ENCODE measurements at places on chromosomes 7 and 10.

DNA sequence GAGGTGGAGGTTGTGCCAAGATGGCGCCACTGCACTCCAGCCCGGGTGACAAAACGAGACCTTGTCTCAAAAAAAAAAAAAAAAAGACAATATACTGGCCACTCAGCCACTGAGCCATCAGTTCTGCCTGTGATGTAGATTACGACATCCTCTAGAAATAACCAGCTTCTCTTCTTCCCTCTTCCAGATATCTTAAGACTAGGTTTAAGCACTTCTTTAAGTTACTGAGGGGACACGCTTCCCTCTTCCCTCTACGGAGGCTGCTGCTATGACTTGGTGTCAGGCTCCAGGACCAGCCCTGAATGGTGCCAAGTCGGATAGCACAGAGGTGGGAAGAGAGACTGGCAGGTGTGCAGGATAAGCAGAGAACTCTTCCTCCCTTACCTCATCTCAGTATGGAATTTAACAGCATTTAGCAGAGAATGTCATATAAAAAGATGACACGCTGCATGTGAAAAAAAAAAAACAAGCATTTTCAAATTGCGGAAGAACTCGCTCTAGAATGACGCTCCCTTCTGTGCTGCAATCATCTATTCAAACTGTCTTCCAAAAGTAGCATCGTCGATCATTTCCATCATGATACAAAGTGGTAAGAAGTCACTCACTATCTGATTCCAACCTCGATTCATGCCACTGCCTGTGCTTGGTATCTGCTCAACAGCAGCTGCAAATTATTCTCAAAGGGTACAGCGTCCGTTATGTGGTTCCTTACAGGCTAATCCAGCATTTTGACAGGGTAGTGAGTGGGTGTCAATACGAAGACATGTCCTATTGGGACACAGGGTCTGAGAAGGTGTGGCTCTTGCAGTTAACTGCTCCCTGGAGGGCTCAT is 13.8 kb downstream of the DAGLB start:
- no peaks in the 10 kb centered on the region for H3K27me3 ChIP-seq
- DNase-seq = no peak
- H3K36me3 ChIP-seq = peaks cover 14% of the 10 kb centered on the region
- peaks cover 45% of the 10 kb centered on the region for H3K4me1 ChIP-seq
- peak overlapping the region; percentile 80 for H3K27ac ChIP-seq

DNA sequence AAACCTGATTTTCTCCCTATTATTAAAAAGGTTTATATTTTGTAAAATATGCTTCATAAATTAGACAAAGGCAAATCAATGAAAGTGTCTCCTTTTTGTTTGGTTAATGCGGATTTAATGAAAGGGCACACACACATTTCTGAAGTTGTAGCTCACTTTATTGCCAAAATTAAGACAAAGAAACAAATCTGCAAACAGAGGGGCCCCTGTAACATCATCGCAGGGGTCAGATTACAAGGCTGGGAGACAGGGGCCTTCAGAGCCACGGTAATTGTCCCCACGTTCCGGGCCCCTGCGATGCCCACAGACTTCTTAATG is 22.4 kb downstream of the FGFBP3 start:
- H3K4me1 ChIP-seq = peaks cover 37% of the 10 kb centered on the region
- no peaks in the 10 kb centered on the region for H3K36me3 ChIP-seq
- no peaks in the 10 kb centered on the region for H3K27me3 ChIP-seq

- H3K36me3 ChIP-seq = no peaks in the 10 kb centered on the region
- no peak overlapping the region for H3K4me3 ChIP-seq
- H3K27me3 ChIP-seq = no peaks in the 10 kb centered on the region
- H3K4me1 ChIP-seq = no peaks in the 10 kb centered on the region
- DNase-seq = no peak
Measured at GRCh38 chr7:14868937-14869336, 33.6 kb downstream of the DGKB start.

- H3K4me1 ChIP-seq = peaks cover 12% of the 10 kb centered on the region
- no peak for DNase-seq
- no peak overlapping the region for H3K4me3 ChIP-seq
Measured at GRCh38 chr10:11096422-11096821, 78.8 kb downstream of the CELF2 start.

GRCh38 chr10:133264461-133264860 is 12.2 kb downstream of the ADAM8 start:
- H3K27ac ChIP-seq = no peak overlapping the region
- H3K27me3 ChIP-seq = no peaks in the 10 kb centered on the region
- no peaks in the 10 kb centered on the region for H3K36me3 ChIP-seq
- H3K4me3 ChIP-seq = no peak overlapping the region

DNA sequence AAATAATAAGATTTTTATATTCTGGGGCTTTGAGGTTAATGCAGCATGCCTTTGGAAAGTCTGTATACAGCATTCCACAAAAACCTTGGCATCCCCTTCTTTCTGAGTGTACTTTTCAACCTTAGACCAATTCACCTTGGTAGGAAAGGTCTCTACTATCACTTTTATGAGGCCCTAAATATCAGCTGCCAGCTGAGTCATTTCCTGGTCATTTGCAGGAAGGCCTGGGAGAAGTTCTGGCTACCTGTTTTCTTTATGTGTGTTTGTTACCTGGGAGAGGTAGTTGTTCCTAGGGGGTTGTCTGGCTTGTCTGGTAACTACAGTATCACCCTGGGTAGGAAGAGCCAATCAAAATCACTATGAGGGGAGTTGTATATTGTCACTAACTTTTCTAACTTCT is 4.1 kb downstream of the SPAM1 start:
- no peak overlapping the region for H3K27ac ChIP-seq
- H3K4me1 ChIP-seq = no peaks in the 10 kb centered on the region
- H3K27me3 ChIP-seq = peaks cover 6% of the 10 kb centered on the region
- no peaks in the 10 kb centered on the region for H3K36me3 ChIP-seq
- DNase-seq = no peak
